ENCODE measurements at places on chromosomes 1 and 21.

- DNase-seq: no peak
Observed at GRCh38 chr1:32907435-32907834, 6.2 kb upstream of the TMEM54 start.

DNA sequence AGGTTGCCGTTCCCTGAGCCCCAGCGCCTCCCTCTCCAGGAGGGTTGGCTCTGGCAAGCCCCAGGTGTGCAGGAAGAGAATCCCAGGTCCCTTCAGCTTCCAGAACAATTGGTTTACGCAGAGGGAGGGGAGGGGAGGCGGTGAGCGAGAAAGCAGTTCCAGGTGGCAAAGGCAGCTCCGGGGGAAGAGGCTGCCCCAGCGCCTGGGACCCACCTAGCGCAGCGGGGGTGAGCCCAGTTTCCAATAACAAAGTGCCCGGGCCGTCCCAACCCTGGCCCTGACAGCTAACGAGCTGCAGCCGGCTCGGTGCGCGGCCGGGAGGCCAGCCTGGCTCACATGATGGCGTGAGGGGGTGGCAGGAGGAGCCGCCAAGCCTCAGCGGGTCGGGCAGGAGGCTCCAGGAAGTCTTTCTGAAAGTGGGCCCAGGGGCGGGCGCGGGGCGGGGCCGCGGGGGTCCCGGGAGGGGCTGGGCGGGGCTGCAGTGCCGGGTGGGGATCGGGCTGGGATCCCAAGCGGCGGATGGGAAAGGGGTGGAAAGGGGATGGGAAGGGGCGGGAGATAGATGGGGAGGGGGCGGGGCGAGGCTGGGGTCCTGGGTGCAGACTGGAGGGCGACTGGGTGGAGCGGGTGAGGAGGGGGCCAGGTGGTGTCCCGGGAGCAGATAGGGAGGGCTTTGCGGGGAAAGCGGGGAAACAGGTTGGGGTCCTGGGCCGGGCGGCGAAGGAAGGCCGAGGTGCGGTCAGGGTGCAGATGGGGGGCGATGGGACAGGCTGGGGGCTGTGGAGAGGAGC lies 22.8 kb downstream of the DHRS3 start:
- peak; percentile 66 for DNase-seq

DNA sequence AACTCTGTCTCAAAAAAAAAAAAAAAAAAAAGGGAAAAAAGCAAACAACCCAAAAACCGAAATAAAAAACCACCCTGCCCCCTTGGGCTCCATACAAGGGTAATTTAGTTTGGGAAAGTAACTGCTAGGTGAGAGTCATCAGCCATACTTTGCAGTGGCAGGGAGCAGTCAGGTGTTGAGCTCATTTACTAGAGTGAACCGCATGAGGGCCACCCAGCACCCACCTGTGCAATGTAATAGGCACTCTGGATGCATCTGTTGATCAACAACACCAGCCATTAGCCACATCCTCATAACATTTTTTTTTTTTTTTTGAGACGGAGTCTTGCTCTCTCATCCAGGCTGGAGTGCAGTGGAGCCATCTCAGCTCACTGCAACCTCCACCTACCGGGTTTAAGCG lies 9.1 kb downstream of the INAVA start:
- DNase-seq: no peak

- no peak for DNase-seq
Observed at GRCh38 chr1:235402457-235403200, 35.4 kb downstream of the TBCE start.

DNA sequence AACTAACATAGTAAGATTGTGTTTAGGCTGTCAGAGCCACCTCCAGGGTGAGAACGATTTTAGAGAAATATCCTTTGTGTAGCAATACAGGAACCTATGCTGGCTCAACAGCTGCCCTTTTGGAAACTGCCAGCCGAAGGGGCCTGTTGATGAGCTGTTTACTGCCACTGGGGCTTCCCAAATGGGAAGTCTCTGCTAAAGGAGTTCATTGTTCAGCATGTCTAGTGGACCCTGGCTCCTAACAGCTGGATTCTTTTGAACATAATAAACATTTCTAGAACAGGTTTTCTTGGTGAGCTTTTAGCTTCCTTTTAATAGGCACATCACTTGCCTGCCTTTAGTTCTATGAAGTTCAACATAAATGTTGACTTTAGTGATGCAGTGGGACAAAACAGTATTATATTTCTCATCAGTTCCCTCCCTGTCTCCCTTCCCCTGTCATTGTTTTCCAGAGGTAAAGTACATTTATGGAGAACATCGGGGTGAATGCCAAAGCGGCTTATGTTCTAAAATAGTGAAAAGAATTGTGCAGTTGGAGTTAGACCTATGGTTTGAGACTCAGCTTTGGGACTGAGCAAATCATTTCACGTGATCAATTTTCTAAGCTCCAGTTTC lies 57.4 kb downstream of the UCK2 start:
- DNase-seq: peak; percentile 39

DNA sequence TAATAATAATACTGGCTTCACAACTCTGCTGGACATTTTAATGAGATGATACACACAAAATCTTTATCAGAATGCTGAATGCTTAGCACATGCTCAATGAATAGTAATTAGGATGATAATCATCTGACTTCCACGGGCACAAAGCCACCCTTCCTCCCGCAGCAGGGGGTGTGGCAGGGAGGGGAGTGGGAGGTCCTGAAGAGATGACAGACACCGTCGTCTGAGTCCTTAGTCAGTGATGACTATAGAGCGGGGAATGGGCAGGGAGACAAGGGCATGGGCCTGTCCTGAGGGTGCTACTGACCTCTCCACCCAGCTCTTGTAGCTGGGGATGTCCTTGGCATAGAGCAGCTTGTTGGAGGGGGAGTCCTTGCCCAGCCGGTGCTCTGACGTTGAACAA lies 117.6 kb upstream of the CD34 start:
- DNase-seq: no peak

GRCh38 chr1:230220478-230220877 lies 153.4 kb downstream of the GALNT2 start:
- no peak for DNase-seq

DNA sequence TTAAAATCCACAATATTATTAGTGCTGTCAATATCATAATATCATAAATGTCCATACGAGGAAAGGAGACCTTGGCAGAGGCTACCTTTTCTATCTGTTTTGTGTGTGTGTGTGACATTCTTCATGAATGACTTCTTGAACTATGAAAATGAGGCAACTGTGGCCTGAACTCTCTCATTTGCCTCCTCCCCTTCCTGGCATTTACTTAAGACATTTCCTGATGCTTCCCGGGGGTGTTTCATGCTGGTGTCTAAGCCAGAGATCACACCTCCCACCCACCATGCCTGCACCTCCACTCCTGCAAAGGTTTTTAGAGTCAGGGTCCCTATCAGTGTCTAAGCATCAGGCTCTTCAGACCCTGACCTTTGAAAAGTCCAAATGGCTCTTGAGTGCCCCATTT lies 420.9 kb downstream of the KIF26B start:
- DNase-seq: no peak

DNA sequence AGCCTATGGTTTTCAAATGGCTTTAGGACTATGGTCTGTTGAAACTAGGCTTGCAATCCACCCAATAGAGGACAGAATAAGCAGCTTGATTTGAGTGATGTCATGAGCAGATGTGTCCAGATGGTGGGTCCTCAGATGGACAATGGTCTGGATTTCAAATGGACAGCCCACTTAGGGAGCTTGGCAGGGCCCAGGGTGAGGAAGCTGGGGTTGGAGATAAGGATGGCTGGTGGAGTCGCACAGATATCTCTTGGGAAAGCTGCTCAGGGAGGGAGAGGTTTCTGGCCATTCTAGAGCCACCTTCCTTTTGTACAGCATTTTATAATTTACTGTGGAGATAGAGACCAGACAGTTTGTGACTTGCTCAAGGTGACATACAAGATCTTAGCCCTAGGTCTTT lies 55.0 kb downstream of the NFASC start:
- DNase-seq: no peak

GRCh38 chr21:29501451-29501850 lies 202.7 kb downstream of the BACH1 start:
- no peak for DNase-seq

DNA sequence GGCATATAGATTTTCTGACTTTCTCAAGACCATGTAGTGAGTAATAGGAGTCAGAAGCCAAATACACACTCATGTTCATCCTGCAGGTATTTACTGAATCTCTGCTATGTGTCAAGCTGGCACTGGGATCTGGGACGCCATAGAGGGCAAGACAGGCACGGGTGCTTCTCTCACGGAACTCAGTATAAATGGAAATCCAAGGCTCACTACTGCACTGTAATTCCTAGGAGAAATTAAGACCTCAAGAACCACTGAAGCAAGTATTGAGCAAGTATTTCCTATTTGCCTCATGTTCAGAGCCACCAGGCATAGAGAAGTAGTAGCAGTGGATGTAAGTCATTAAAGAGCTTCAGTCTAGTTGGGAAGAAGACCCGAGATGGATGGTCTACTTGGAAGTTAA lies 38.9 kb downstream of the EIF2D start:
- no peak for DNase-seq

DNA sequence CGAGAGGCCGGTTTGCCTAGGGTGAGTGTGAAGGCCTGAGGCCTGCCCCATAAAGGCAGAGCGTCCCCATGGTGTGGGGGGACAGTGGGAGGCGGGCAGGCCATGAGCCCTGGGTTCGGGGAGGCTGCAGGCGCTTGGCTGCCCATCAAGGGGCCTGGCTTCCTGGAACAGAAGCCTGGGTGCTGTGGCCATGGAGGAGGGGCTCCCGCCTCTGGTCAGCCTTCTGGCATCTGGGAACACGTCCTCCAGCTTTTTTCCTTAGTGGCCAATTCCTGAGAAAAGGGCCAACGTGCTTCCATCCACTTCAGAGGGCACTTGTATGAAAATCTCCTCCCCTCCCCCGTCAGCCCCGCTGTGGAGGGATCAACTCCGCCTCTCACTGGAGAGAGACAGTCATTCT lies 58.7 kb downstream of the PRDM16 start:
- no peak for DNase-seq

DNA sequence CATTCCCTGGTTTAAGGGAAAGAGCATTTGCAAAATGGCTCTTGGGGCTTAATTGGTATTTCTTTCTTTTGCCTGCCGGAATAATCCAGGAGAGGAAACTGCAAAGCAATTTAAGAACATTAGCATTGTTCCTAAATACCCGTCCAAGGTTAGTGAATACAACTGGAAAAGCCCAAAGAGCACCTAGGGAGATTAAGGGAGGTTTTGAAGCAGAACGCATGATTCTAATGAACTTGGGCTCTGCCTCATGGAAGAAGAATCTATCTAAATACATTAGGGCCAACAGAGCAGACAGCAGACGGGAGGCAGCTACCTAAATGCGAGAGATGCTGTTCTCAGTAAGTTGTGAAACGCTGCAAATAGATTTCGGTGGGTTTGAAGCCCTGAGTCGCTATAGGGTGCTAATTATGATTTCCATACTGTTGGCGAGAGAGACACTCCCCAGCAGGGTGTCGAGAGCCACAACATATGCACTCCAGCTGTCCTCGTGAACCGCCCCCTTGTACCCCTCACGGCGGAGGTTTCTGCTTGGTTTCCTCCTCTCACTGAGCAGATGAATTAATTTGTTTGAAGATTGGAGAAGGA lies 326.7 kb upstream of the CAMK1G start:
- DNase-seq: no peak

DNA sequence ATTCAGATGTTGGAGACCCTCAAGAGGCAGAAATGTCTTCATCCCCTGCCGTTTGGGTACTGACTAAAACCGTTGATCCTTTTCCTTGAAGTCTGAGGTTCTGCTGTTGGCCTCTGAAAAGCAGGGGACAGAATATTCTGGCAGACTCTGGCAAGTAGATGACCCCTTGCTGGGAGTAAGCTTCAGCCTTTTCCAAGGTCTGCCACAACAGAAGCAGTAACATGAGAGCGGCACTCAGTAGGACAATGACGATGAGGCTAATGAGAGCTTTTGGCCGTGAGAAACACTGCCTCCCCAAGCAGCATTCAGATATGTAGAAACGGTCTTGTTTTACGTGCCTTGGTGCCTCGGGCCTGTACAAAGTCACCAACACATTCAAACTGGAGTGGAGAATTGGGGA lies 143.7 kb downstream of the ST6GALNAC5 start:
- no peak for DNase-seq

DNA sequence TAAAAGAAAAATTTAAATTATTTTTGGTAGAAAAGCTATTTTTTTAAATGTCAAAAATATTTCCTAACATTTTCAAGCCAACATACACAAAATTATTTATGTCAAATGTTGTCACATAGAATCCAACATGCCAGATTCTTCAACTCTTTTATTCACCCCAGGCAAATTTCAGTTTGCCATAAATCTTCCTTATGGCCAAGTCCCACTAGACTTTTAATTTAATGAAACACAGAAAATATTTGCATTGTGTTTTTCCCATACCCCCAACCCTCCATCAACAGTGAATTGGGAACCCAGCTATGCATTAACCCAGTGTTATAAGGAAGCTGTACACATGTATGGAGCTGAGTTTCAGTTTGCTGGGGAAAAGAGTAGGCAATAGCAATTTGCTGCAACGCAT lies 41.4 kb downstream of the DUSP10 start:
- no peak for DNase-seq

- DNase-seq: no peak
Observed at GRCh38 chr21:33645730-33646129, 3.4 kb downstream of the ITSN1 start.

GRCh38 chr1:115976921-115977498 lies 697 bp downstream of the SLC22A15 start:
- DNase-seq: no peak

DNA sequence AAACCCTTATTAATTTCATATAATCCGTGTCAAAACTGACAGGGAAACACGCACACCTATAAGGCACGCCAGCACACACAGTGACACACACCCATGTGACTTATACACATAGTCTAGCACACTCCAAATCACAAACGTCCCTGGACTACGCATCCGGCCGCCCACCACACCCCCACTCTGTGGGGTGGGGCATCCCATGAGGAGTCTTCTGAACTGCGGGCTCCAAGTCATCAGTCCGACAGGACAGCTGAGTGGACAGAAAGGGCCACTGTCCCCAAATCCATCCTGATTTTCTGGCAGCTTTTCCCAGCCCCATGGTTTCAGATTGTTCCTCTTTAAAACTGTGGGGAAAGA lies 829 bp downstream of the PEA15 start:
- peak; percentile 71 for DNase-seq

- no peak for DNase-seq
Observed at GRCh38 chr1:64209221-64209620, 5.8 kb downstream of the UBE2U start.

- no peak for DNase-seq
Observed at GRCh38 chr1:54254055-54254454, 54.1 kb downstream of the MRPL37 start.

DNA sequence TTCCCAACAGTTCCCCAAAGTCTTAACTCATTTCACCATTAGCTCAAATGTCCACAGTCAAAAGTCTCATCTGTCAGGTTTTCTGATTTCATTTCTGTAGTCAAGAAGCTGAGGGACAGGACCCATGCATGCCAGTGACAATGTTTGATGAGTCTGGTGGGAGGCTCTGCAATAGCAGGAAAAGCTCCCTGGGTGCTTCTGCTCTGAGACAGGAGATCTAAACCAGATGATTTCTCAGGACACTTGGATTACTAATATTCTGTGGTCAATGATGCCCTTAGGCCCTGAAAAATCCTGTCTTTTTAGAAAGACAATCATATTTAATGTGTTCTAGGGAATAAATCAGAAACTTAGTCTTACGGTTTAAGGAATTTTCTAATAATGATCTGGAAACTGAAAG lies 56.4 kb downstream of the PCBP3 start:
- DNase-seq: no peak

All from COLO829 (cell line).